Effector CD4-positive, alpha-beta T cell (primary cell): ENCODE measurements at places on chromosomes 3 and 15.
A peak's percentile ranks its signal among the peaks of the same experiment; 100 is the strongest.

GRCh38 chr3:61378311-61378710 lies 127.1 kb upstream of the FHIT start:
- DNase-seq: no peak

DNA sequence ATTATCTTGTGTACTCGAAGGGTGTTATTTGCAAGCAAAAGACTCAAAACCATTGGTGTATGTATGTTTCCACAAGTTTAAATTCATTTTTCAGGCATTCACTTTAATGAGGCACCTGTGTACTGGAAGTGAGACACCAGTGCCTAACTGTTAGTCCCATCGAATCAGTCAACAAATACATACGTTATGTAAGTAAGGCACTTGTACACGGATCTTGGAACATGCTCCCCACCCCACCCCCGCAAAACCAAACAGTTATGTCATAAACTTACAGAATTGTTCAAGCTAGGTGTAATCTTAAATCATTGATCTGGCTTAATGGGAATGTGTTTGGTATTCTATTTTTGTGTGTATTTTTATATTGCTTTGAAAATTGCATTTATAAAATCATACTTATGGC lies 17.1 kb downstream of the LRRC28 start:
- DNase-seq: no peak

GRCh38 chr3:131972550-131972949 lies 62.3 kb downstream of the CPNE4 start:
- DNase-seq: no peak

DNA sequence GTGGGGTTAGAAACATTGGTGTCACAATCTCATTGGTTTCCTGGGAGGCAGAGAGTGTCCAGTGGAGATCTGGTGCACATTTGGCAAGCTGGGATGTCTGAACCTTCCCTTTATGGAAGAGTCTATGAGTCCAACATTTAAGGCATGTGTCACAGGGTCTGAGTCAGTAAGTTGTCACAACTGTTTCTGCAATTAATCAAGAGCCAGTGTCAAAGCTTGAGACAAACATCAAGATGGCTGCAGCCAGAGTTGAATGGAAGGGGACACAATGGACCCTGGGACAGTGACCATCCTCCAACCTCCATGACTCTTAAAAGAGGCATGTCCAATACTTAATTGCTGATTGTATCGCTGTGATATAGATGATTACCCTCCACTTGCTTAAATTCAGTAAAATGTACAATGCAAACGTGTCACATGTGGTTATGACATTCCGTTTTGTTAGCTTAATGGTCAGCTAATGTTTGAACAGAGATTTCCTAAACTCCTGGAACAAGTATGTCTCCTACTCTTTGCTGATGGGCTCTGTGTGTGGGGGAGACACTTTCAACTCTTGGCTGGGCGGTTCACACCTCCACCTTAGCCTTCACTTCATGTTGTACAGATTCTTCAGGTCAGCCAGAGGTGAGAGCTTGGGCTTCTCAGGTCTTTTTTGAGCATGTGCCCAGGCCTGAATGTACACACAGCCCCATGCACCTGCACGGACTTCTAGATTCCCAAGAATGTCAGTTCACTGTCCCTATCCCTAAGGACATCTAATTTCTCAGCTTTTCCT lies 79.9 kb upstream of the PRR23E start:
- DNase-seq: no peak

GRCh38 chr3:119973018-119973646 lies 121.1 kb downstream of the GSK3B start:
- DNase-seq: no peak

GRCh38 chr15:68599560-68600071 lies 20.8 kb downstream of the CORO2B start:
- no peak for DNase-seq

GRCh38 chr15:99118801-99119546 lies 14.1 kb downstream of the SYNM start:
- DNase-seq: no peak

DNA sequence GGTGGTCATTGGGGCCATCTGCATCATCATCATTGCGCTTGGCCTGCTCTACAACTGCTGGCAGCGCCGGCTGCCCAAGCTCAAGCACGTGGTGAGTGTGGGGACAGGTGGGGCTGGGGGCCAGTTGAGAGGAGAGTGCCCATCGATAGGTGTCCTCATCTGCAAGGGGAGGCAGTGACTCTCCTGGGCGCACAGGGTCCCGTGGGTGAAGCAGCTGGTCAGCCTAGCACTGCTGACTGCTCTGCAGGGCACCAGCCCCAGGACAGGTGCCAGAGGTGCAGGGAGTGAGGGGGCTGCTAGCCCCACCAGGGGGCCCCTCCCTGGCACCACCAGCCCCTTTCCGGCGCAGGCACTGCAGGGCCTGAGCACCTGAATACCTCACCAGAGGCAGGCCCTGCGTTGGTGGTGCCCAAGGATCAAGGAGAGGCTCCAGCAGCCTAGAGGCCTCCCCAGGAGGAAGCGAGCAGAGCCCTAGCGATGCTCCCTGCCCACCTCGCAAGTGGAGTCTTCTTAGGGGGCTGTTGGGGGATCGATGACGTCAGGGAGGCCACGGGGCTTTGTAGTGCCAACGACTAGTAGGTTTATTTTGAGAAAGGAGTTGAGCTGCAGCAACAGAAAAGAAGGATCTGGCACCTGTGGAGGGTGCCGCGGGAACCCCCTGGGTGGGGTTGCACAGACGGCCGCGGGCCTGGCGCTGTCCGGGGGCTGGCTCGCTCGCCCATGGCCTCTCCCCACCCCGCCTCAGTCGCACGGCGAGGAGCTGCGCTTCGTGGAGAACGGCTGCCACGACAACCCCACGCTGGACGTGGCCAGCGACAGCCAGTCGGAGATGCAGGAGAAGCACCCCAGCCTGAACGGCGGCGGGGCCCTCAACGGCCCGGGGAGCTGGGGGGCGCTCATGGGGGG lies 976 bp upstream of the ABTB1 start:
- peak; percentile 17 for DNase-seq

- DNase-seq: no peak
Observed at GRCh38 chr3:59995563-59995962, 945.7 kb upstream of the CFAP20DC start.

GRCh38 chr15:29873264-29873663 lies 51.0 kb upstream of the TJP1 start:
- no peak for DNase-seq

DNA sequence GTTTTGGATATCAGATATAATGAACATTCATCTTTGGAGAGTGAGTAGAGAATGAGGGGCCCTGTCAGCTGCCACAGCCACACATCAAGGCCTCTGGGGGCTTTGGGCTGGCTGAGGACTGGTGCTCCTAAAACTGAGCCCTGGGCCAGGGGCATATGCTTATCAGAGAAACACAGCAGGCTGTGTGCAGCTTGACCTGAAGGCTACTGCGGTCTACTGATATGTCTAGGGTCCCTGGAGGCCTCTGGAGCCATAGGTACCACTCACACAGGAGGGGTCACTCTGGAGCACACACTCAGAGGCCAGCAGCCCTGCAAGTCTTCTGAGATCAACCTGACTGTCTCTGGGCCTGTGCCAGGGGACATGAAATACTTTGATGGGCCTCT lies 7.6 kb downstream of the TF start:
- no peak for DNase-seq

DNA sequence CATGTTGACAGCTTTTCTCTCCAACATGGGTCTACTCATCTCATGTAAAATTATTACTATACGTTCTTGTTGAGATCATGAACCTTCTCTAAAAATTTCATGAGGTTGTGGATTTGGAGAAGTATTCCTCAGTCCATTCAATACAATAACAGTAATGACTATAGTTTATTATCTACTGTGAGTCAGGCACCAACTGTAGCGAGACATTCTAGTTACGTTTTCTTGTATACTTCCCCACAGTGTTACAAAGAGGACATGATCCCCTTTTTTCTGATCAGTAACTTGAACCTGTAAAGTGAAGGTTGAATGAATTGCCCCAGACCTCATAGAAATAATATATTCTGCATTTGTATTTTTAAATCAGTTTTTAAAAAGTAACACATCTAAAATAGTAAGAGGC lies 76.4 kb downstream of the AKAP13 start:
- no peak for DNase-seq

- peak; percentile 80 for DNase-seq
Observed at GRCh38 chr3:157130467-157131251, 29.3 kb downstream of the CCNL1 start.

GRCh38 chr3:106048946-106049481 lies 180.2 kb upstream of the CBLB start:
- DNase-seq: no peak

- no peak for DNase-seq
Observed at GRCh38 chr3:107392549-107393165, 15.4 kb downstream of the CCDC54 start.

GRCh38 chr3:101351829-101352228 lies 31.5 kb upstream of the IMPG2 start:
- DNase-seq: no peak

GRCh38 chr3:14884665-14885064 lies 62.7 kb upstream of the NR2C2 start:
- DNase-seq: no peak

- DNase-seq: no peak
Observed at GRCh38 chr3:158731938-158732855, at the start of gene RARRES1. RARRES1 (minus strand) TSS chr3:158732457; CDS start chr3:158732415, 42 bp downstream.

DNA sequence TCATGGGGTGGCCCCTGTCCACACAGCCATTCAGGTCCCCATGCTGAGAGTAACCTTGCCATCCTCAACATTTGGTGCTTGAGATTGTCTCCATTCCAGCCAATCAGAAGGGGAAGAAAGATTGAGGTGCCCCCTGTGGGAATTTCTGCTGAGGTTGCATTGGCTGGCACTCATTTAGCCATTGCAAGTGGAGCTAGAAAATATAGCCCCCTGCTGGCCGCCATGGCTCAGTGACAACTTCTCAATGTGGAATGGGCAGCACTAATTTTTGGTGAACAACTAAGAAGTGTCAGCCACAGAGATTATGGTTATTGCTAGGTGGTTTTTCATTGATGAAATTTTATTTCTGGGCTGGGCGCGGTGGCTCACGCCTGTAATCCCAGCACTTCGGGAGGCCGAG lies 22.0 kb downstream of the COL6A6 start:
- no peak for DNase-seq

DNA sequence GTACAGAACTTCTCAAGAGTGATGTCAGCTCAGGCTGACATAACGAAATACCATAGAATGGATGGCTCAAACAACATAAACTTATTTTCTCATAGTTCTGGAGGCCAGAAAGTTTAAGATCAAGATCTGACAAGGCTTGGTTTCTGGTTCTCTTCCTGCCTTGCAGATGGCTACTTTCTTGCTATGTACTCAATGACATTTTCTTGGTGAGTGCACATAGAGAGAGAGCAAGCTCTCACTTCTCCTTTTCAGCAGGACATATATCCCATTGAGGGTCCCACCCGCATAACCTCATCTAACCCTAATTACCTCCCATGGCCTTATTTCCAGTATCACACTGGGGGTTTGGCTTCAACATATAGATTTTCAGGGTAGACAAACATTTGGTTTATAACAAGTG lies 1072.1 kb downstream of the PLOD2 start:
- DNase-seq: no peak

GRCh38 chr15:56971571-56971970 lies 53.1 kb downstream of the TCF12 start:
- DNase-seq: no peak

DNA sequence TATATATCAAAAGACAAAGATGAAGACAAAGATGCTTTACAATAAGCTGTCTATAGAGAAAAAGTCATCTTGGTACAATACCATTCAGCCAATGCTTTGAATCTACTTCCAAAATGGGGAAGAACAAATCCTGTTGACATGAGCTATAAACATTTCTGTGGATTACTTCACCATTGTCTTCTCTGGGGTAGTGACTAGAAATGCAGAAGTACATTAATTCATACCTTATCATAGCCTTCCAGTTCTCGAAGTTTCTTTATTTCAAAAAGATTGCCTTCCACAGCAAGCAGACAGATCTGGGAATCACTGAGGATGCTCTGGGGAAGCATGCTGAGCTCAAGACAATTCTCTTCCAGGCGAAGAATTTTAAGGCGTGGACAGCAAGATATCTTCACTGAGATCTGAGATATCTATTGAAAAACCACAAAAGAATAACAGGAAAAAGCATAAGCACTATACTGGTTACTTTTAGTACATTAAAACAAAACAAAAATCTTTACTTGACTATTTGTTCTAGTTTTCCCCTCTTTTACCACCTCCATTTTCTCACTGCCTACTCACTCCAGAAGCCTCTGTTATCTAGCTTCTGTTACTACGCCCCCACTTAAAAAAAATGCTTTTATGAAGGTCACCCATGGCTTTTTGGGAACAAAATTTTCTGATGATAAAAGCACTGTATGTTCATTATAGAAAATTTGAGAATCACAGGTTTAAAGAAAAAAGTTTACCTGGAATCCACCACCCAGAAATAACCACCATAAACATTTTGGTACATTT lies 3.6 kb downstream of the LRRC57 start:
- no peak for DNase-seq

DNA sequence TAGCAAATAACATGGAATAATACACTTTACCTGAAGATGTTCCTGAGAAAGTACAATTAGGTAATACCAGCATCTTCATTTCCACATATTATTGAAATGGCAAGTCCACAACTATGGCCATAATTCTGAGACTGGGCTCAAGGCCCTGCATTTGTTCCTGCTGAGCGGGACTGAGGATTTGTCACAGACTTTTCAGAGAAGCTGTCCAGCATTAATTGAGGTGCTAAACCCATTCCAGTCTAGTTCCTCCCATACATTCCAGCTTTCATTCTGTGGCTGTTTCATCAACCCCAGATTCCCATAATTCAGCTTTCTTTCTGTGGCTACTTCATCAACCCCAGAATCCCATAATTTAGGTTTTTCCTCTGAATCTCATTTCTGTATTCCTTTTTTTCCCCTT lies 293.4 kb upstream of the GBE1 start:
- no peak for DNase-seq
